ENCODE measurements at places on chromosomes 11 and 22. TPM values are rescaled to one million over a fixed set of nuclear protein-coding genes. Genes with fewer than 3 reads are reported as not detected.

Gene SMIM38
- total RNA-seq: 1.8 TPM

Gene CALCA
- not detected for total RNA-seq

Gene ATL3
- total RNA-seq: 81.8 TPM

Gene PAMR1
- total RNA-seq: 7.0 TPM

All from ovary (tissue), 10 donors.